ENCODE measurements at places on chromosomes 11 and 22. TPM values are rescaled to one million over a fixed set of nuclear protein-coding genes. Genes with fewer than 3 reads are reported as not detected.

- H3K36me3 ChIP-seq = no peaks in the 10 kb centered on the region
- DNase-seq = no peak
- H3K4me1 ChIP-seq = no peaks in the 10 kb centered on the region
- no peak overlapping the region for H3K4me3 ChIP-seq
- H3K27me3 ChIP-seq = 0 out of 2 replicates have a peak, but pooled peaks cover 3% of the 10 kb centered on the region
- no peak overlapping the region for H3K27ac ChIP-seq
Measured at GRCh38 chr11:116219171-116219635, 553.6 kb downstream of the BUD13 start.

- H3K4me3 ChIP-seq = no peak overlapping the region
- H3K4me1 ChIP-seq = no peaks in the 10 kb centered on the region
- no peaks in the 10 kb centered on the region for H3K36me3 ChIP-seq
- H3K27me3 ChIP-seq = peaks cover 5% of the 10 kb centered on the region
- H3K27ac ChIP-seq = no peak overlapping the region
- DNase-seq = no peak
Measured at GRCh38 chr11:77146261-77147035, 18.4 kb downstream of the MYO7A start.

DNA sequence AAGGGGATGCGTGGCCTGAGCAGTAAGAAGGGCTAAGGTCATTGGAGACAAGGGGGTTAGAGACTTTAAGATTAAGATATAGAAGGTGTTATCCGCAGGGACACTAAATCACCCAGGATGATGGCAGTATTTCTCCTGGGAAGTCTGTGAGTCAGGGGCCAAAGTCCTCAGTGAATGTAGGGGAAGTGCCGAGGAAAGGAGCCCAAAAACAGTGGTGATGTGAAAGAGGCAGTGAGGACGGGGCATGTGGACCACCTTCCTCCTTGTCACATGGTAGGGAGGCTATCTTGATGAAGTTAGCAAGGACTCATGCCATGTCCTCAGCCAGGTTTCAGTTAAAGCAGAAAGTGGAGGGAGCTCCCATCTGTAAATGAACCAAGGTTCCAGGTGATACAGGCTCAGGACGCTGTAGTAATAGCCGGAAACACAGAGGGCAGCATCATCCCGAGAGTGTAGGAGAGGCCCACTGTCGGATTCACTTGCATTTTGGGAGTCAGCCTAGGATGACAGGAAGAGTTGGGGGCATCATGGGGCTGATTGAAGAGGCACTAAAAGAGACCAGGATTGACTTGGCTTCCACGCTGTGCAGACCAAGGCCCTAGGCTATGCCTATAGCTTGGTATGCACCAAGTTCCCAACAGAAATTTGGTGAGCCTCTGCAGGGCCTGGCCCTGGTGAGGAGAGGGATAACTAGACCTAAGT lies 33.5 kb downstream of the WEE1 start:
- no peaks in the 10 kb centered on the region for H3K27me3 ChIP-seq
- no peak overlapping the region for H3K27ac ChIP-seq
- H3K36me3 ChIP-seq = no peaks in the 10 kb centered on the region
- H3K4me3 ChIP-seq = no peak overlapping the region

The MS4A3 gene
- not detected for total RNA-seq

DNA sequence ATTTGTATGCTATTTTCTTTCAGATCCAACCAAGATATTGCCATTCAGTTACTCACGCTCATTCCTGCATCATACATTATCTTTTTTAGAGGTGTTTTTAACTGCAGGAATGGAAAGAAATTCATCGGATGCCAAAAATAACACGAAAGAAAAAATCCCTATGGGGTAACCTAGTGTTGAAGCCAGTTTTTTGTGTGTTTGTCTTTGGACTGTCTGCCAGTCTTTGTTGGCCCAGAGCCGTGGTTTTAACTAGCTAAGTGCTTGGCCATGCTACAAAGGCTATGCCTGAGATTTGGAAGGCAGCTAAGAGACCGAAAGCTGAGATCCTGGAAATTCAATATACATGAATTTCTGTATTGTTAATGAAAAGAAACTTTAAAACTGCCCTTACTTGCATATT lies 309.8 kb upstream of the CNTN5 start:
- no peak overlapping the region for H3K27ac ChIP-seq
- no peak overlapping the region for H3K4me3 ChIP-seq
- no peaks in the 10 kb centered on the region for H3K27me3 ChIP-seq
- no peaks in the 10 kb centered on the region for H3K36me3 ChIP-seq

- no peaks in the 10 kb centered on the region for H3K36me3 ChIP-seq
- peaks cover 25% of the 10 kb centered on the region for H3K4me1 ChIP-seq
- peak overlapping the region; percentile 83 for H3K4me3 ChIP-seq
- no peaks in the 10 kb centered on the region for H3K27me3 ChIP-seq
- no peak overlapping the region for H3K27ac ChIP-seq
Measured at GRCh38 chr11:77067861-77068443, 1.2 kb downstream of the CAPN5 start.

DNA sequence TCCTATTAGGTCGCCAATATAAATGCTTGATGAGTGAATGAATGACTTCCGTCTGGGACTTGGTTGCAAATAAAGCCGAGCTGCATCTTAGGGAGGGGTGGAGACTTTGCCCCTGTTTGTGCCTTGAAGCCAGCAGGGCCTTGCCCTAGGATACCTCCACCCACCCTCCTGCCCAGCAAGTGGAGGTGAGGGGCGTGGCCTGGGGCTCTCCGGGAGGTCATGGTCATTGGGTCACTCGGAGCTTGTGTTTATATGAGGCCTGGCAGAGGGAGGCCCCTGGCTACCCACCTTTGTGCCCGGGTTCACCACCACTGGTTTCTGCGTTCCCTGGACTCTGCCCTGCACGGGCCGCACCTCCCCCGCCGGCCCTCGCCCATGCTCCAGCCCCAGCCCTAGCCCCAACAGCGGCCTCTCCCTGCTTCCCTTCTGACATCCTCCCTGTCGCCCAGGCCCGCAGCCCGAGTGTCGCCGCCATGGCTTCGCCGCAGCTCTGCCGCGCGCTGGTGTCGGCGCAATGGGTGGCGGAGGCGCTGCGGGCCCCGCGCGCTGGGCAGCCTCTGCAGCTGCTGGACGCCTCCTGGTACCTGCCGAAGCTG lies 4.3 kb downstream of the MPST start:
- no peak for DNase-seq
- H3K27ac ChIP-seq = no peak overlapping the region
- no peaks in the 10 kb centered on the region for H3K27me3 ChIP-seq
- no peak overlapping the region for H3K4me3 ChIP-seq
- no peaks in the 10 kb centered on the region for H3K36me3 ChIP-seq

- H3K4me3 ChIP-seq = no peak overlapping the region
- no peaks in the 10 kb centered on the region for H3K4me1 ChIP-seq
- DNase-seq = no peak
- H3K27me3 ChIP-seq = no peaks in the 10 kb centered on the region
- no peaks in the 10 kb centered on the region for H3K36me3 ChIP-seq
- no peak overlapping the region for H3K27ac ChIP-seq
Measured at GRCh38 chr11:32464078-32464477, 28.7 kb upstream of the WT1 start.
